Activated CD8-positive, alpha-beta T cell treated with anti-CD3 and anti-CD28 coated beads, Interleukin-2, amount 10 ng/mL, durations not matched to agents 7 days and 5 days (primary cell): ENCODE measurements at places on chromosomes 6 and 20.

GRCh38 chr6:79796197-79796596, 151.2 kb downstream of the ELOVL4 start:
- no peak for DNase-seq

DNA sequence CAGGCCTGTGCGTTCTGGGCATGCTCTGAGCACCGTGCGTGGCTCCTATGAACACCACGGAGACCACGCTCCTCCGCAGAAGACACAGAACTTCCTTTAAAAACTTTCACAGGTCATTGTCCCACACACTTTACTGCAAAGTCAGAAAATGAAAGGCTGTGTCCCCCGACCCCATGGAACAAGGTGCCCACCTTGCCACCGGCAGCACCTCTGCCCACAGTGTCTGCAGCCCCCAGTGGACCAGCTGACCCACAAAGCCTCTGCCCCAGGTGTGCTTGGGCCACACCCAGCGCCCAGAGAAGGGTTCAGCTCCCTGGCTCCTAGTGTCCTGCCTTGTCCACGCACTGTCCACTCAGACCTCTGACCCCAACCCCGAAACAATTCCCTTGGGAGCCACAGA, 8.7 kb downstream of the TAF4 start:
- no peak for DNase-seq

- DNase-seq = no peak
Observed at GRCh38 chr6:148693882-148694484, 52.8 kb upstream of the UST start.

DNA sequence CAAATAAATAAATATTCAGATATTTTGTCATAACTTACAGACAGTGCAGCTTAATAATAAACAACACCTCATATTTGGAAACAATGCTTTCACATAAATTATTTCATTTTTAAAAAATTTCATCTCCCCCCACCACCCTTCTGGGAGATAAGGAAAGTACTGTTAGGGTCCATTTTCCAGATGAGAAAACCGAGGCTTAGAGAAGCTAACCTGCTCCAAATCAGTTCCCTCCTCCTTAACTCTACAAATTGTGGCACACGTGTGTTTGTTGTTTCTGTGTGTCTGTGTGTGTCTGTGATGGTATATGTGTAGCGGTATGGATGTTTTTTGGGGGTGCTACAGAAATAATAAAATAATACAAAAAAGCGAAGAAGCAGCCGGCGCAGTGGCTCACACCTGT, 54.2 kb upstream of the NAA20 start:
- no peak for DNase-seq

DNA sequence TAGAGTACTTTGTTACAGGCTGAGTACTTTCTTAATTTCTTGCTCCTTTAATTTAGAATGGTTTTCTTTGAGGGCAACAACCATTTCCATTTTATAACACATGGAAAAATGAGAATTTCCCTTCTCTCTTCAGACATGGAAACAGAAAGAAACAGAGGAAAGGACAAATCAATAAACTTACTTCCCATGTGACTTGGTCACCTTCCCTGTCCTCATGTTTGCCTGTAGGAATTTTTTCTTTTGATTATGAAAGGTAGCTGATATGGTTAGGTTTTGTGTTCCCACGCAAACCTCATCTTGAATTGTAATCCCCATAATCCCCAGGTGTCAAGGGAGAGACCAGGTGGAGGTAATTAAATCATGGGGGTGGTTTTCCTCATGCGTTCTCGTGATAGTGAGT, 169.7 kb downstream of the PHF3 start:
- no peak for DNase-seq

DNA sequence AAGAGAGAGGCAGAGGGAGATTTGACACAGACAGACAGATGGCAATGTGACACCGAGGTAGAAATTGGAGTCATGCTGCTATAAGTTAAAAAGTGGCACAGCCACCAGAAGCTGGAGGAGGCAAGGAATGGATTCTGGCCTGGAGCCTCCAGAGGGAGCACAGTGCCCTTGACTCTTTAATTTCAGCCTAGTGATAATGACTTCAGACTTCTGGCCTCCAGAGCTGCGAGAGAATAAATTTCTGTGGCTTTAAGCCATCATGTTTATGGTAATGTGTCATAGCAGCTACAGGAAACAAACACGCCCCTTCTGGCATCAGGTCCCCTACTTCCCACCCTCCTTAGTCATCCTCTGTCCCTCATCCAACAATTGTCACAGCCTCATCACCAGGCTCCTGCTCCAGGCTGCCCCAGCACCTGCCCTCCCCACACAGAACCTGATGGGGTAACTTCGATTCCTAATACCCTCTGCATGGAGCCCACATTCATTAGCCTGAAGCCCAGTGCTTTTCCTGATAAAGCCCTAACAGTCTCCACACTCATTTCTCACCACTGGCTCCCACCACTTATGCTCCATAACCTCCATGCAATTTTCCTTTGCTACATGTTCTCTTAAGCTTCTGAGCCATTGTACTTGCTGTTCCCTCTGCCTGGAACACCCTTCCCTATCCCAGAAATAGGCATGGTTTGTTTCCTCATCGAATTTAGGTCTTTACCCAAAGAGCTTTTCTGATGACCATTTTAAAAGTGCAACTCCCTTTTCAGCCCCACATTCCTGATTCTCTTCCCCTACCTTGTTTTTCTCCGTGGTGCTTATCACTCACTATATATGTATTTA, 69.7 kb upstream of the TOX2 start:
- no peak for DNase-seq

DNA sequence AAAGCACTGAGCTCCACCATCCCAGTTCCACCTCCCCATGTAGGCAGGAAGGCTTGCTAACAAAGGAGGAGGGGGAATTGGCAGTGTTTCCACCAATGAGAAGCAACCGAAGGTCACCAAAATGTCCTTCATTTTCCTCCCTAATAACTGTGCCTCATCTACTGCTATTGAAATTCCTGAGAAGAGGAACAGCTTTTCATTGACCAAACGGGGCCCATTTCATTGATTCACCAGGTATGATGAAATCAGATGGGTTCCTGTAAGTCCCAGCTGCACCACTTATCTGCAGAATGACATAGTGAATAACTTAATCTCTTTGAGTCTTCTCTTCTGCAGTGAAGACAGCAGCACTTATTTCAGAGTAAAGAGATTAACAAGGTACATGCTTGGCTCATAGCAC, 17.3 kb downstream of the TREM1 start:
- DNase-seq = no peak

DNA sequence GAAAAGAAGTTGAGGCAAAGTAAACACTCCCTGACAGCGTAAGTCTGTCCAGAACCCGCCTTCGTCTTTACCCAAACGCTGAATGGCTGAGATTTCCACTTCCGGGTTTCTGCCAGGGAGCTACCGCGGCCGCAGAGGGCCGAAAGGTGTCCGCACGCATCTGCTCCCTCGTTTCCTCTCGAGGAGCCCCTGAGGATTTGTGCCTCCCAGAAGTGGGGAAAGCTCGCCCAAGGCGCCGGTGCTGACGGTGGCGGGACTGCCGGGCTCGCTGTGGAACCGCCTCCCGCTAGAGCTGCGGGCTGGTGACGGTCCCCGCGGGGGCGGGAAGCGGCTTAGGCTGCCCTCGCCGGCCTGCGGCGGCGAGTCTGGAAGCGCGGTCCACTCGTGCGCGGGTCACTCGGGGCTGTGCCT, 1760.2 kb upstream of the DEFB115 start:
- no peak for DNase-seq

- DNase-seq = no peak
Observed at GRCh38 chr20:47561180-47561579, 59.5 kb downstream of the NCOA3 start.

- peak; percentile 77 for DNase-seq
Observed at GRCh38 chr6:139161817-139162284, 27.0 kb downstream of the HECA start.

- DNase-seq = no peak
Observed at GRCh38 chr6:54515713-54516112, 207.5 kb downstream of the TINAG start.

DNA sequence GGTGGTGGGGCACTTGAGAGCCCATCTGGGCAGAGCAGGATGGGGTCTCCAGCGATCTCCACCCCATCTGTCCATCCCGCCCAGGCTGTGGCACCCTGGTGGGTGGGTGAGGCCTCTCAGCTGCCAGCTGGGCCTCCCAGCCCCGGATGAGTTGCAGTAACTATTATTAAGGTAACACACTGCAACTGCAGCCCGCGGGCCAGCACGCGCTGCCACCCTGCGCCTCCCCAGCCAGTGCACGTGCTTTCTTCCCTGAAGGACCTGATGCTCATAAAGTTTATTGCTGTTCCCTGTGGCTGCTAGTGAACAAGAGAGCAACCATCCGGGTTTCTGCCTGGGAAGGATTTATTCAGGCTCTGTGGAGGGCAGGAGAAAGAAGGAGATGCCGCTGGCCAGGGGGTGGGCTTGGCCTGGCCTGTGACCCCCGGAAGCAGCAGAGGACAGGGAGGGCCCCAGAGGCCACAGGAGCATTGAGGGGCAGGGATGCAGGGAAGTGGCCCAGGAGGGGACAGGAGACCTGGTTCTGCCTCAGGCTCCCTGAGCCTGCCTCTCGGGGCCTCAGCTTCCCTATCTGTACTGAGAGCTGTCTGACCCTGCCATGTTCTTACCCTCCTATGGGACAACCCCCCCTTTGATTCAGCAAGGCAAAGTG, 1.7 kb downstream of the IP6K3 start:
- no peak for DNase-seq

DNA sequence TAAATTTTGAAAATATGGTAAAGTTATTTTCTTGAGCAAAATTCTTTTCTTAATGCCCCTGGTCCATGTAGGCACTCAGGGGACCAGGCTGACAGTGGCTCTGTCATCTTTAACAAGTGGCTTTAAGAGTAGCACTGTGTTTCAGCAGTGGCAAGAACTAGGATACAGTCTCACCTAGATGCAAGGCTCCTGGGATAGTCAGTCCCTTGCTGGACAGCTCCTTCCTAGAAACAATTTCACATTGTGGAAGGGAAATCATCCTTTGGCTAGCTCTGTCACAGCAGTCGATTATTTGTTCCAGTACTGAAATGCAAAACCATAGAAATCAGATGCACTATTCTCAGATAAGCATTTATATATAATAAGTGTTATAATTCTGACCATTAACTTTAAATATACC, 175.4 kb upstream of the KCNQ5 start:
- no peak for DNase-seq

DNA sequence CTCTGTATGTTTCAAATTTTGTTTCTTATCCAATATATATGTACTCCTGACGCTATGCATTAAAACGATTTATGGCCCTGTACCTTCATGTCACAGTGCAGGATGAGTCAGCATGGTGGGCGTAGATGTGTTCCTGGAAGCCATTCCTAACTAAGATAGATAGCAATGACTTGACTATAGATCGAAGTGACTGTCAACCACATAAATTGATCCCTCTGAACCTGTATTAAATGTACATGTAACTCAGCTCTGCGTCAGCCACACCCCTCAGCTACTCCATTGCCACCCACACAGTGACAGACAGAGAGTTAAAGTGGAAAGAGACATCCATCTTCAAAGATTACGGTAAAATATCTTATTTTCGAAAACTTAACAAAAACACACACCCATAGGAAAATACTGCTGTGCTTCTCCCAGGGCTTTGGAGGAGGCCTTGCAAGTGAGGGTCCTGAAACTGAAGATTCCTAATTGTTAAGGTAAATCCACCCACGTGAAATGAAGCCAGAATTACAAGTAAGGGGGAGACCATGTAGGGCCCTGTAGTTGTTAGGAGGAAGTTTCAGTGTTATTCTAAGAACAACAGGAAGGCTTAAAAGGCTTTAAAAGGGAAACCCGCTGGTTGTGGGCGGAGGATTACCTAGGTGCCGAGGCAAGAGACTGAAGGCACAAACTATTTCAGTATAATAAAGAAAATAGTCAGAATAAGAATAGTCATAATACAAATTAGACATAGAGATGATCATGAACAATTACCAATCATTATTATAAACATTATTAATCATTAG, 10.3 kb upstream of the RAD21L1 start:
- DNase-seq = peak; percentile 45

DNA sequence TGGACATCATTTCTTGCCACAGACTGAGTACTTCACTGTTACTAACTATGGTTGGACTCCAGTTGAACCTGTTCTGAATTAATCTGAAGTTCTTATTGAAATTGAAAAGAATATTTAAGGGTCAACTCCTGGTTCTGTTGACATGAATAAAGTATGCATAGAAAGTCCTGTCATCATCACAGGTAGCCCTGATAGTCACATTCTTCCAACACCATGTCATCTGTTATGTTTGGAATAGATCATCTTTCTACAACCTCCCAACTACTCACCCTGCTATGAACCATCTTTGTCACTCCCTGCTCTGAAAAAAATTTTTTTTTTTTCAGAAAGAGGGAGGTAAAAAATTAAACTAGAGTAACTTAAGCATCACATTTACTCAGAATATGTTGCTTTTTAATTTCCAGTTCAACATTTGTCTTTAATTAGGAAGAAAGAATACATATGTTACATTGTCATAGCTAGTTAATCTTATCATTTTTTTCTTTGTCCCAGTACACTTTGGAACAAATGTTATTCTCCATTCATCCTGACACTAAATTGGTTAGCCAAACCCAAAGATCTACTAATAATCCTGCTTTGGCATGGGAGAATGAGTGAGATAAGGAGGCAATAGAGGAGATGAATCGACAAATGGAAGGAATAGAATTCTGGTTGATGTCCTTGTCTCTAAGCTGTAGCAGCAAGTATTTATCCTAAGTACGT, 775.1 kb upstream of the NRSN1 start:
- DNase-seq = no peak

- no peak for DNase-seq
Observed at GRCh38 chr6:88662163-88662580, 301.2 kb downstream of the RNGTT start.

GRCh38 chr20:39563349-39563748, 601.2 kb downstream of the DHX35 start:
- no peak for DNase-seq

GRCh38 chr6:22664968-22665367, 95.6 kb downstream of the HDGFL1 start:
- no peak for DNase-seq

GRCh38 chr6:16146028-16146427, 17.1 kb downstream of the MYLIP start:
- DNase-seq = no peak

GRCh38 chr6:137095651-137096238, 51.0 kb upstream of the IL20RA start:
- DNase-seq = no peak

DNA sequence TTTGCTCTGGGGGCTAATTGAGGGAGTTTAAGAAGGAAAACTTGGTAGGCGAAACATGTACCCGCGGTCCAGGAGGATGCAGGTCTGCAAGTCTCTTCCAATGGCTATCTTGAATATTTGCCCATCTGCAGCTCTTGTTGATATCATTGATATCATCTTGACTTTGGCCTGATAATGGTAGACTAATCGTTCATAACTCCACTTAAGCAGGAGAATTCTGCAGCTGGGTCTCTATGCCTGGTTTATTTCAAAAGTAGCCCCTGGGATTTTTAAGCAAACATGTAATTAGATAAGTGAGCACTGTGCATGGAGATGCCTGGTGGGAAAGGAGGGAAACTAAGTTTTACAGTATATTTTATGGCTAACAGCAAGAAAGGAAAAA, 52.7 kb downstream of the ADGB start:
- DNase-seq = no peak

- no peak for DNase-seq
Observed at GRCh38 chr6:72950114-72950860, 275.0 kb downstream of the KHDC1L start.
